DMS79 treated with DMSO at 0.1 percent for 48 hours (cell line): ENCODE measurements at places on chromosomes 1 and 21.
A peak's percentile ranks its signal among the peaks of the same experiment; 100 is the strongest.

DNA sequence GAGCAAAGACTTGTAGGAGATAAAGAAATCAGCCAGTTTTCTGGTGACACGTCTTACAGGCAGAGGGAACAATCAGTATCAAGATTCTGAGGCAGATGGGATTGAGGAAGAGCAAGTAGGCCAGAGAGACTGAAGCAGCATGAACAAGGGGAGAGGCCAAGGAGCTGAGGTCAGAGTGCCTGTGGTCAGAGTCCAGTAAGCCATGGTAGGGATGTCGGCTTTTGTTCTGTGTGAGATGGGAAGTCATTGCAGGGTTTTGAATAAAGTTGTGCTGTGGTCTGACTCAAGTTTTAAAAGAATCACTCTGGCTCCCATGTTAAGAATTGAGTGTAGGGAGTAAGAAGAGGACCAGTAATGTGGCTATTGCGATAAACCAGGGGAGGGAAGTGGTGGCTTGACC lies 85.9 kb upstream of the IVNS1ABP start:
- DNase-seq, result no peak

DNA sequence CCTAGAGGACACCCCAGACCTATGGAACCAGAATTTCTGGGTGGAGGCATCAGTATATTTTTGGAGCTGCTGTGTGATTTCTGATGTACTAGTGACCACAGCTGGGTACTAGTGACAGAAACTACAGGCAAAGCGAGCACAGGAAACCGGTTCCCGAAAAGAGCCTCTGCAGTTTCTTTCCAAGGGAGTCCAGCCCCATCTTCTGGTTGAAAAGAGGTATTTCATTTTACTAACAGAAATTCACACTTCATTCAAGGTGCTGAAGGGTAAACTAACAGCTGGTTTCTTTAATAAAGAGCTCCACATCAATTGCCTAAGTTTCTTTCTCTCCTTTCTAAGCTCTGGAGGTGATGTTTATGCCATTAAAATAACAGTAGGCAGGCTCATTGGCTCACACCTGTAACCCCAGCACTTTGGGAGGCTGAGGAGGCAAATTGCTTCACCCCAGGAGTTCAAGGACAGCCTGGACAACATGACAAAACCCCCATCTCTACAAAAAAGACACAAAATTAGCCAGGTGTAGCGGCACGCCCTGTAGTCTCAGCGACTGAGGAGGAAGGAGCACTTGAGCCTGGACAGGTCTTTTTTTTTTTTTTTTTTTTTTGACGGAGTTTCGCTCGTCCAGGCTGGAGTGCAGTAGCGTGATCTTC lies 22.0 kb downstream of the THAP3 start:
- DNase-seq, result peak; percentile 74

DNA sequence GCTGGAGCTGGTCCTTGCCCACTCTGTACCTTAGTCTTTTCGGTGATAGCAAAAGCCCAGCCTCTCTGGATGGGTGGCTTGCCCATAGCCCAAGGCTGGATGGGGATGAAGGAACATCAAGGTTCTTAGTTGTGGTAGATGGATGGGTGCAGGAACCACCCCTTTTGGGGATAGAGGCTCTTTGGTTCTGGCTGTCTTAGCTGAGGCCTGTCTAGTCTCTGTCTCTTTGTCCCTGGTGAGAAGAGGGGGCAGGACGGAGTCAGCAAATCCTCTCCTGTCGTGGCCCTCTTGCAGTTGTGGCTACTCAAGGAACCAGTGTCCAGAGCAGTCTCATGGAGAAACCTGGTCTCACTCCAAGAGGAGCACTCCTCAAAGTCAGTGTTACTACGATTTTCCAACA lies 8.5 kb downstream of the VANGL2 start:
- DNase-seq, result no peak

GRCh38 chr21:42572906-42573495 lies 59.3 kb downstream of the SLC37A1 start:
- no peak for DNase-seq

DNA sequence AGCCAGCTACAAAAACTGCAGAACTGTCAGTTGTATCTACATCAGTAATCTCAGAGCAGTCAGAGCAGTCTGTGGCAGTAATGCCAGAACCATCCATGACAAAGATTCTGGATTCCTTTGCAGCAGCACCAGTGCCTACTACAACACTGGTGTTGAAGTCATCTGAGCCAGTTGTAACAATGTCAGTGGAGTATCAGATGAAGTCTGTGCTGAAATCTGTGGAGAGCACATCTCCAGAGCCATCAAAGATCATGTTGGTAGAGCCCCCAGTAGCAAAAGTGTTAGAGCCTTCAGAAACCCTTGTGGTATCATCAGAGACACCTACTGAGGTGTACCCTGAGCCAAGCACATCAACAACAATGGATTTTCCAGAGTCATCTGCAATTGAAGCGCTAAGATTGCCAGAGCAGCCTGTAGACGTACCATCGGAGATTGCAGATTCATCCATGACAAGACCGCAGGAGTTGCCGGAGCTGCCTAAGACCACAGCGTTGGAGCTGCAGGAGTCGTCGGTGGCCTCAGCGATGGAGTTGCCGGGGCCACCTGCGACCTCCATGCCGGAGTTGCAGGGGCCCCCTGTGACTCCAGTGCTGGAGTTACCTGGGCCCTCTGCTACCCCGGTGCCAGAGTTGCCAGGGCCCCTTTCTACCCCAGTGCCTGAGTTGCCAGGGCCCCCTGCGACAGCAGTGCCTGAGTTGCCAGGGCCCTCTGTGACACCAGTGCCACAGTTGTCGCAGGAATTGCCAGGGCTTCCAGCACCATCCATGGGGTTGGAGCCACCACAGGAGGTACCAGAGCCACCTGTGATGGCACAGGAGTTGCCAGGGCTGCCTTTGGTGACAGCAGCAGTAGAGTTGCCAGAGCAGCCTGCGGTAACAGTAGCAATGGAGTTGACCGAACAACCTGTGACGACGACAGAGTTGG lies 7.3 kb downstream of the SON start:
- no peak for DNase-seq

DNA sequence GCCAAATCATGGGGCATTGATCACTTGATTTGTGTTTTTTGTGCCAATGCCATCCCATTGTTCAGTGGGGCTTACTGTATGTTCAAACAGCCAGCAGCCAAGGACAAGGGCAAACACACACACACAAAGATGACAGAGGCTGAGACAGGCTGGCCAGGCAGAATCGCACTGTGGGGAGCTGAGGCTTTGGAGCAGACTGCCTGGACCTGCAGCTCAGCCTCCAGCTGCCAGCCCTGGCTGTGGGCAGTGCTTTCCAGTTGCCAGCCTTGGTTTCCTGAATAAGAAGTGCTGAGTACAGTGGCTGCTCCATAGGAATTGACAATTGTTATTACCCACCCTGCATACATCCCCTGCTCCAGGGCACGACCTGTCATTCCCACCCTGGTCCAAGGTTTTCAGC lies 16.9 kb upstream of the PCP4 start:
- DNase-seq, result no peak

DNA sequence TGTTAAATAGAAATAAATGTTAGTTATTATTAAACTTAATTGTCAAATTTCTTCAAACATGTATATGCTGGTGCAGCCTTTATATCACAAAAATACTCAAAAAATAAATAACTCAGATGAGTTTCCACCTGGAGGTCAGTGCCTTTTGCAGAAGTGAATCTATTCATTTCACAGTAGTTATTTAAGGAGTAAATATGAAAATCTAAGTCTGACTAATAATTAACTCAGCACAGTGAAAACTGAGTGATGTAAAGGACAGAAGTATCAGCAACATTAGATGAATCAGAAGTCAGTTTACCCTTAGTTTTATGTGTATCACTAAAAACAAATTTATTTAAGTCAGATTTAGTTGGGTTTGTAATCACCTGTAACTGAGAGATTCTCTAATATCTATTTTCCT lies 2135.4 kb downstream of the MRPL39 start:
- DNase-seq, result no peak

DNA sequence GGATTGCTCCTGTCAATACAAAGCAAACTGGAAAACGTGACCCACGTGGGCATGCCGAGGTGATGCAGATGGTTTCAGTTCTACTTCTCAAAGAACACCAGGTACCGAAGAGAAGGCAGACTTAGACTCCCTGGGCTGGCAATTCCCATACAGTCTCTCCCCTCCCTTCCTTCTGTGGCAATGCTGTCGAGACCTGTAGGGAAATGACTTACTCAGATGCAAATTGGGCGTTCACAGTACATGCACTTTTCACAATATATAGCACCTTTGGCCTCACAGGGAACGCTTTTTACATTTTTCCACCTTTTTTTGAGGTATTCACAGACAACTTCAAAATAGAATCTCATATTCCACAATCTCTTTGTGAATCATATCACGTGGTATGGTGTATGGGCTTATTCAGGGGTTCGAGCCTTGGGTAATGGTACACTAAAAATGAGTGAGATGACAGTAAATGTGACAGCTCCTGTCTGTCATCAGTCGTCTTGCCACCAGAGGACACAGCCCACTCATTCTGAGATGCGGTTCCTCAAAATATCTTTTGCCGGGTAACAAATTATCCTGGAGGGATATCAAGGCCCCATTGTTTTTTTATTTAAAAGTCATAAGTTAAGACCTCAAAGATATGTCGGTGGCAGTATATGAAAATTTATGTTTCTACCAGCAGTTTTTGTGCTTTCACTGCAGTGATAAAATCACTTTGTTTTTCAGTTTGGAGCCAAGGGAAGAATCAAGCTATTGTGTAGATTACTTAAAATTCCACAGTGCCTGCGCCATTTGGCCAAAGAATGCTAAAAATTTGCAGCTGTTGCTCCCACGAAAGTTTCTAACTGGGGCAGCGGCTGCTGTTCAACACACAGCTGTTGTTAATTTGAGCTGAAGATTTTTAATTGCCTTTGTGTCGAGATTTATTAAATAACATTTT lies 168.4 kb downstream of the ZZZ3 start:
- DNase-seq, result no peak

- no peak for DNase-seq
Measured at GRCh38 chr21:36023092-36023480, 37.2 kb downstream of the SETD4 start.

DNA sequence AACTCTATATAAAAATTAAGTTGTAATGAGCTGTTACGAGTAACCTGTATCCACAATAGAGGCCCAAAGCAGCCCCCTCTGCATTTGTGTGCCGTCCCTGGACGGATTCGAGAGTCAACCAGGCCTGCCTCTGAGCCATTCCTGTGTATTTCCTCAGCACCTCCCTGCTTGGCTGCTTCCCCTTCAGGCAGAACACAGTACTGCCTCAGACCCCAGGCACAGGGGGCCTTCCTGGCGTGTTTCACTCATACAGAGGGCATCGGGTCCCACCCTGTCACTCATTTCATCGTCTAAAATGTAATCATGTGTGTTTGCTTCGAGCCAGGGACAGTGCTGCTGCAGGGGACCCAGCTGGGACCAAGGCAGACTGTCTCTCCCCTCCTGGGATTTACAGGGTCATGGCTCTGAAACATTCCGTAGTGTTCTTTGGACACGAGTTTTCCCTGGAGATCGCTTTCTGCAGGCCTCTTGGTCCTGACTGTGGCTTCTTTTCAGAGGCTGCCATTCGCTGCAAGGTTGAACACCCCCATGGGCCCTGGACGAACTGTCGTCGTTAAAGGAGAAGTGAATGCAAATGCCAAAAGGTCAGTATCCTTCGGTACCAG lies 19.4 kb downstream of the LGALS8 start:
- no peak for DNase-seq

GRCh38 chr1:1398677-1399186 lies 403 bp downstream of the CCNL2 start:
- DNase-seq, result no peak

GRCh38 chr1:208189716-208190115 lies 54.5 kb downstream of the PLXNA2 start:
- DNase-seq, result no peak
